H1 (cell line): ENCODE measurements at places on chromosomes 6 and 20. TPM values are rescaled to one million over a fixed set of nuclear protein-coding genes. Genes with fewer than 3 reads are reported as not detected.

DNA sequence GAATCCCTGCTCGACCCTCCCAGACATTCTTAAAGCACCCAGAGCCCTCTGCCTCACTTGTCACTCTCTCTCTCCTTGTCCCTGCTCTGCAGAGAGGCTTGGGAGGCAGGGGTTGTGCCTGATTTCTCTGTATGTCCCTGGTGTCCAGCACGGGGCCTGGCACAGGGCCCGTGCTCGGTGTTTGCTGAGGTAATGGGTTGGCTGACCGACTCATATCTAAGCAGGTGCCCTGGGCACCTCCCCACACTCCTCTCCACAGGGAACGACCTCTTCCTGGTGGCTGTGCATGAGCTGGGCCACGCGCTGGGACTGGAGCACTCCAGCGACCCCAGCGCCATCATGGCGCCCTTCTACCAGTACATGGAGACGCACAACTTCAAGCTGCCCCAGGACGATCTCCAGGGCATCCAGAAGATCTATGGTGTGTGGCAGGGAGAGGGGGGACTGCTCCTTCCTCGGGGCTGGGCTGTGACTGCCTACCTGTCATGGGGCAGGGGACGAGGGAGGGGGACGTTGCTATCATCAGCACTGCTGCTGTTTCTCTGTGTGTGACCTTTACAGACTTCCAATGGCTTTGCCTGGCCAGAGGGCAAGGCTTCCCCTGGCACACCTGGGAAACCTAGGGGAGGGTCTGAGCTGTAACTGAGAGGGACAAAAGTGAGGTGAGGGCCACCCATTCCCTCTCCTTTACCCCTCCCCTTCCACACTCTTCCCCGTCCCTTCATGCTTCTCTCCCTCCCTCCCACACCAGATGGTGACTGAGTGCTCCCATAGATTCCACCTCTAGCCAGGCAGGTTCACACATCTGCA lies 14.2 kb downstream of the MMP24OS start:
- peaks cover 16% of the 10 kb centered on the region for H3K4me1 ChIP-seq
- no peak for DNase-seq
- peak overlapping the region; percentile 9; the same call in 1 of the 2 replicates for H3K4me3 ChIP-seq
- H3K27me3 ChIP-seq, result no peaks in the 10 kb centered on the region
- 0 out of 2 replicates have a peak, but pooled peaks cover 3% of the 10 kb centered on the region for H3K36me3 ChIP-seq
- peak overlapping the region; percentile 99 for H3K27ac ChIP-seq

The ATP6V1G2 gene
- 2.9 and 3.0 TPM in 2 replicates for total RNA-seq

DNA sequence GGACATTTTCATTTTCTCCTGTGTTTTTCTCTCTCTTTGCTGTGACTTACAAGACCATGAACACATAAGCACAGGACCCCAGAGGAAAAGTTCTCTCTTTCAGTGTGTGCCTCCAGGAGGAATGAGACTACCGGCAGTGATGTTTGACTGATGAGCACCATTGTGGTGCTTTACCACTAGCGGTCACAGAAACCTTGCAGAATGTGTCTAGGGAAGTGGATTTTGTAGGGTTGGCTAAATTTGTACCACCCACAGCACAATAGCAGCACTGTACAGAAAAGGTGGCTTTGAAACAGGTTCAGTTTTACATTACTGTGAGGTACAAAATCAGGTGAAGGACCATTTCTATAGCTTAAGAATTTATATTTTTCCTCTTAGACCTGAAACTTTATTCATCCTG lies 301.9 kb upstream of the SUPT3H start:
- H3K36me3 ChIP-seq, result no peaks in the 10 kb centered on the region
- H3K4me1 ChIP-seq, result no peaks in the 10 kb centered on the region; the same call in 1 of the 2 replicates
- H3K27ac ChIP-seq, result no peak overlapping the region
- no peaks in the 10 kb centered on the region for H3K27me3 ChIP-seq
- no peak for DNase-seq

DNA sequence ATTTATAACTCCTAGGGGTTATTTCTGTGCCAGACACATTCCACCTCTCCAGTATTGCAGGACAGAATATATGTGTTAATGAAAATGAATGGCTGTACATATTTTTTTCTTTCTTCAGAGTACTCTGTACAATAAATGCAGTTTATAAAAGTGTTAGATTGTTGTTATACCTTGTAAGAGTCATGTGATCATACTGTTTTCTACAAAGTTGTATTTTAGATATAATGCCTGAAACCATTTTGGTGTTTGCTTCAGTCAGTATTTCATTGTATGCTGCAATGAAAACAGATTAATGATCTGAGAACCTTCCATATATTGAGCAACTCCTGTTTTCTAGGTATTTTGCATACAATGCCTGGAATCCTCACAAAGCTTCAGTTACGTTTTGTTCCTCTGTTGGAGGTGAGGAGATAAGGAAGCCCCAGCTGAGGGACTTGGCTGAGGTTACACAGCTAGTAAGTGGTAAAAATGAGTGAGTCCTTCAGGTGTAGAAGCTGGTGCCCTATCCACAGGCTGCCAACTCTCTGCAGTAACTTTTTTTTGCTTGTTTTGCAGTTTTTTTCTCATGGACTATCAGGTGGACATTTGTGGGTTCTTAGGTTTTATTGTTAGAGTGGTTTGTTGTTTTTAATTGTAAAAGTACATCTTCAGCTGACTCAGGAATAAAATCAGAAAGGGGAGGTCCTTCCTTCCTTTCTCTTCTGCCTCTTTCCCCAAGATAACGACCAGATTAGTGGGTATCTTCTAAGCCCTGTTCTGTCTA lies 11.6 kb downstream of the PDCD2 start:
- peaks cover 2% of the 10 kb centered on the region; the same call in 1 of the 2 replicates for H3K36me3 ChIP-seq
- no peak for DNase-seq
- H3K27ac ChIP-seq, result no peak overlapping the region
- H3K4me3 ChIP-seq, result no peak overlapping the region
- H3K4me1 ChIP-seq, result no peaks in the 10 kb centered on the region
- H3K27me3 ChIP-seq, result no peaks in the 10 kb centered on the region

- peaks cover 4% of the 10 kb centered on the region for H3K4me1 ChIP-seq
- DNase-seq, result no peak
- H3K4me3 ChIP-seq, result no peak overlapping the region
- H3K27me3 ChIP-seq, result no peaks in the 10 kb centered on the region
- H3K36me3 ChIP-seq, result no peaks in the 10 kb centered on the region
Observed at GRCh38 chr20:41316051-41316450, 1.5 kb downstream of the ZHX3 start.

- no peaks in the 10 kb centered on the region for H3K27me3 ChIP-seq
- H3K36me3 ChIP-seq, result no peaks in the 10 kb centered on the region
- no peak overlapping the region for H3K27ac ChIP-seq
Observed at GRCh38 chr6:126285871-126286365, 54.0 kb upstream of the CENPW start.

The TFAP2D gene
- total RNA-seq, result not detected in 2 replicates

The LCA5 gene
- total RNA-seq, result 3.6 TPM in 2 replicates

The SLPI gene
- total RNA-seq, result not detected in 2 replicates

The PRRT1 gene
- total RNA-seq, result 2.8 TPM in 2 replicates

DNA sequence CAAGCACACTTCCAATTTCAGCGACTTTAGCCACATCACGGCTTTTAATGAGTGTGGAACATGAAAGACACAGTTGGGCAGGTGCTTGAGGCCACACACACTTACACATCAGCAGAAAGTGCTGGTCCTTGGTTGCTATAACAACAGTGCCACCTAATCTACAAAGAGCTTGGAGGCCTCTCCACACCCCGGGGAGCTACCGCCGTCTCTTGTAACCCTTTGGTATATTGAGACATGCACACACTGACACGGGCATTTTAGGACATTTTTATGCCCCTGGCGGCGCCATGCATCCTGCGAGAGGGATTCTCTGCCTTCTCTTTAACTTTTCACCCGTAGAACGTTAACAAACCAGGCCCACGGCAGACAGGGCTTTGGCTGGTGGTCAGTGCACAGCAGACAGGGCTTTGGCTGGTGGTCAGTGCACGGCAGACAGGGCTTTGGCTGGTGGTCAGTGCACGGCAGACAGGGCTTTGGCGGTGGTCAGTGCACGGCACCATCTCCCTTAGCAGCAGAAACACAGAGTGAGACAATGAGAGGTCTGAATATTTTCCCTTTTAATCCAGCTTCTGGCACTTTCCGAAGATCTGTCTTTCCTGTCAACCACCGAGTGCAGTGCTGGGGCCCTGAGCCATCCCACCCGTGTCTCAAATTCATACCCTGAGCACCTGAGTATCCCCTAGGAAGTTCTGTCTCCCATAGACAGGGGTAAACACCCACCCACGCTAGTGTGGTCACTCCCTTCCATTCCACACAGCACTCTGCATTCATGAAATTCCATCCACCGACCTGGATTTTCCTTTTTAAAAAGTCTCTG lies 116.6 kb upstream of the RPS6KA2 start:
- H3K27ac ChIP-seq, result no peak overlapping the region
- no peak overlapping the region for H3K4me3 ChIP-seq
- H3K36me3 ChIP-seq, result no peaks in the 10 kb centered on the region
- H3K27me3 ChIP-seq, result no peaks in the 10 kb centered on the region
- no peaks in the 10 kb centered on the region for H3K4me1 ChIP-seq

DNA sequence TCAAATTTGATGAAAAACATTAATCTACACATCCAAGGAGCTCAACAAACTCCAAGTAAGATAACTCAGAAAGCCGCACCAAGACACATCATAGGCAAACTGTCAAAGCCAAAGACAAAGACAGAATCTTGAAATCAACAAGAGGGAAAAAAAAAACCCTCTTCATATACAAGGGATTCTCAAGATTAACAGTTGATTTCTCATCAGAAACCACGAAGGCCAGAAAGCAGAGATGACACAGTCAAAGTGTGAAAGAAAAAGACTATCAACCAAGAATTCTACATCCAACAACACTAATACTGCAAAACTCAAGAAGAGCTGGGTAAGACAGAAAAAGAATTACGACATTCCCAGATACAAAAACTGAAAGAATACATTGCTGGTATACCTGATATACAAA lies 73.8 kb downstream of the CDK19 start:
- H3K4me1 ChIP-seq, result no peaks in the 10 kb centered on the region
- no peak for DNase-seq
- no peaks in the 10 kb centered on the region for H3K27me3 ChIP-seq
- H3K36me3 ChIP-seq, result peaks cover 10% of the 10 kb centered on the region; the same call in 1 of the 2 replicates
- H3K27ac ChIP-seq, result no peak overlapping the region
